Naive thymus-derived CD4-positive, alpha-beta T cell (primary cell): ENCODE measurements at places on chromosomes 6 and 20. TPM values are rescaled to one million over a fixed set of nuclear protein-coding genes. Genes with fewer than 3 reads are reported as not detected.

The ZNF343 gene
- total RNA-seq, result 7.5 TPM

The PRKN gene
- 8.7 TPM for total RNA-seq

The RBPJL gene
- not detected for total RNA-seq

The SMLR1 gene
- total RNA-seq, result not detected

The MLIP gene
- total RNA-seq, result not detected

DNA sequence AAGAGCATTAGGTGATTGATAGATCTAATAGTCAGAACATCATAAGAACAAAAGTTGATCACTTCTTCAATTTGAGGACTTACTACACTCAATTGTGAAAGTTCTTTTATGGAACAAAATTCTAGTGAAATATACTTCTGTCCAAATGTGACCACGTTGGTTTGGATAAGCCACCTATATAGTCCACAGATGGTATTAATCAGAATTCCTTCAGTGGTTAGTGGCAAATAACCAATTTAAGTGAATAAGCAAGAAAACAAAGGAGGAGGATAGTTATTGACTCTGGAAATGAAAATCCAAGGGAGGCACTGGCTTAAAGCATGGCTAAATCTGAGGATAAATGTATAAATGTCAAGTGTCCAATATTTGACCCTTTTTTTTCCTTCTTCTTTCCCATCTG is 268.5 kb upstream of the MARCKS start:
- no peak for DNase-seq

DNA sequence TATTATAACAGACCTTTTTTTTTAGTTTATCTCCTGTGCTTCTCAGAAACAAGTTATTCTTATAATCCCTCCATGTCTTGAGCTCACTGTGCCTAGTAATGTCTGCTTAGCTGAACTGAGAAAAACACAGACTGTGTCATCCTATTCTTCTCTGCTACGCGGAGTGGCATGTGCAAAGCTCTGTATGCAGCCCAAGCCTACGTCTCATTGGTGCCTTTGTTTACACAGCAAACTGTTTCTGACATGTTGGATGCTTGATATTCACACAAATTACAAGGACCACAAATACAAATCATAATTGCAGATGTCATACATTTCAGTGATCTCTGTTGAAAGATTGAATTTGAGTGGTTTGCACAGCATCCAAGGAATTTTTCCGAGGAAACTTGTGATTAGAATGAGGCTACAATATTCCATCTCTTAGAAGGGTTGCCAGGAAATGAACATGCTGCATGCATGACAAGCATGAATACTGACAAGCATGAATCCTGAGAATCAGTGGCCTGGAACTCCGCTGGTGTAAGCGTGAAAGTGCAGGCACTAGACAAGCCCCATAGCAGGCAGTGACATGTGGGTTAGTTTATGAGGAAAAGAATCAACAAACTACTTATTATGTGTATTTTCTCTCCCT is 128.4 kb upstream of the SGK1 start:
- no peak for DNase-seq

GRCh38 chr20:41249411-41250281 is 67.9 kb downstream of the ZHX3 start:
- DNase-seq, result no peak

DNA sequence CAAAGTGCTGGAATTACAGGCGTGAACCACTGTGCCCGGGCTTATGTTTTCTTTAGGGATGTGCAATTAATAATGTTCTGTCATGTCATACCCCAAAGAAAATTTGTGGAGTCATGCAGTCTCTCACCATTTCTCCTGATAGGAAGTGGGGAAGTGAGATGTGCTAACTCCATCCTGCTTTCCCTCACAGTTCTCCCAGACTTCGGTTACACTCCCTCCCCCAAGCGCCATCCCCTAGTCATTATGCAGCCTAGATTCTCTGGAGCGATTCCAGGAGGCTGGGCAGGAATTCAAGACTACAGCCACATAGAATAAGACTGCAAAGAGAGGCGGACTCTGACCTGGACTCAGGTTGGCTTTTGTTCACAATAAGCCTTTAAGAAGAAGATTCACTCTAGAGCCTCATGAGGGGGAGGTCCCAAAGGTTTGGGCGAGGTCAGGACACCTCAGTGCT is 271.4 kb downstream of the ALDH8A1 start:
- DNase-seq, result no peak

DNA sequence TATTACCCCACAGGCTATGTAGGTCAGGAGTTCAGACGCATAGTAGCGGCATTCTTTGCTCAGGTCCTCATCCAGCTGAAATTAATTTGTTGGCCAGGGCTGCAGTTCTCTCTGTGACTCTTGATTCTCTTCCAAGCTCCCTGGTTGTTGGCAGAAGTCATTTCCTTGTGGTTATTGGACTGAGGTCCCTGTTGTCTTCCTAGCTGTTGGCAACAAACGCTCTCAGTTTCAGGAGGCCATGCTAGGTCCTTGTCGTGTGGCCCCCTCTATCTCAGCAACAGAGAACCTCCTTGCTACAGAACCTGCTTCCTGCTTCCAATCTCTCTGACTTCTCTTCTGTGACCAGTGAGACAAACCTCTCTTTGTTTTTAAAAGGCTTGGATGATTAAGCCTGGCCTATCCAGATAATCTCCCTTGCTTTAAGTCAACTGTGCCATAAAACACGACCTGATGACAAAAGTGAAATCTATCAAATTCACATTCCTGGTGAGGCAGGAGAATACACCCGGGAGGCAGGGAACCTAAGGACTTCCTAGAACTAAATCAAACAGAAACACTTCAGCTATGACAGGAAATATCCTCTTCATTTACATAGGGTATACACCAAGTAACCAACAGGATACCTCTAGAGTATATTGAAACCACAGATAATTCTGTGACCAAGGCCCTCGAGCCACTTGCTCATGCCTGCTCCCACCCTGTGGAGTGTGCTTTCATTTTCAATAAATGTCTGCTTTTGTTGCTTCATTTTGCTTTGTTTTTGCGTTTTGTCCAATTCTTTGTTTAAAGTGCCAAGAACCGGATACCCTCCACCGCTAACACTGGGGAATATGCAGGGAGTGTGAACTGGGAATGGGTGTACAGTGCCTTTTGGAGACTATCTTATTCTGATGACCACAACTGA is 196.0 kb downstream of the BTBD3 start:
- no peak for DNase-seq

- DNase-seq, result no peak
Measured at GRCh38 chr6:149701714-149702113, 16.2 kb downstream of the LATS1 start.

DNA sequence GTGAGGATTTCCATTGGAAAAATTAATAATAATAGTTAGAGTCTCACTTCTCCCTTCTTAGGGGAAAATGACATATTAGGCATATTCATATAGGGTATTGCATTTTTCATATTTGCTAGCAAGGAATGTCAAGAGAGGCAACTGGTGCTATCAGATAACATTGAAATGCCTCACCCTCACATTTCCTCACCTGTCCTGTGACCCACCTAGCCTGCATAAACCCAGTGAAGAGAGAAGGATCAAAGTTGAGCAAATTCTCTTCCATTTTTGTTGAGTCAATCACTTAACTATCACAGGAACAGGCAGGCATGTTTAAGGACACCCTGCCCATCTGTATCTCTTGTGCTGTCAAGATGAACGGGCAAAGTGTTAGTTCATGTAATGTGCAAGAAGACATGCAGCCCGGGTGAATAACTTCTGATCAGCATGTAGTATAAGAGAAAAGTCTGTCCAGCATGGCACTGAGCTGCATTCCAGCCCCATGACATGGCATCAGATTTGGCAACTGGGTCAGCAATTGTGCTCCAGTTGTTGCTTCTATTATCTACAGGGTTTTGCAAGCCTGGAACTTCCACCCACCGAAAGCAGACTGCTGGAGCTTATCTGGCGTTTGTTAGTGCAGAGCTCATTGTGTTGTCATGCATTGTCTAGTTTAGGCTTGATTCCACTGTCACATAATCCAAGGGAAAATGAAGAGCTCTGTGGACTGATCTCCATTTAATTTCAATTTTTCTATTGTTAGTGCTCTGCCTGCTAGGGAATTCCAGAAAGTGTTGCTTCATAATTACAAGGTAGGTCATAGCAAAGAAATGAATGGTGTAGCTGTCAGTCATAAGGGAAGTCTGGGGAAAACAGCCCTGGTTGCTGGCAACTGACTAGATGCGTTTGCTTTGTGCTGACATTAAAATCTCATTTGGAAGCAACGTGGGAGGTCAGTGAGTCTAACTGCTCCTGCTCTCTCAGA is 138.4 kb upstream of the TNFAIP3 start:
- no peak for DNase-seq

- DNase-seq, result no peak
Measured at GRCh38 chr6:145485288-145485687, 250.0 kb downstream of the EPM2A start.

- no peak for DNase-seq
Measured at GRCh38 chr6:35024551-35025054, 116.5 kb downstream of the TCP11 start.

DNA sequence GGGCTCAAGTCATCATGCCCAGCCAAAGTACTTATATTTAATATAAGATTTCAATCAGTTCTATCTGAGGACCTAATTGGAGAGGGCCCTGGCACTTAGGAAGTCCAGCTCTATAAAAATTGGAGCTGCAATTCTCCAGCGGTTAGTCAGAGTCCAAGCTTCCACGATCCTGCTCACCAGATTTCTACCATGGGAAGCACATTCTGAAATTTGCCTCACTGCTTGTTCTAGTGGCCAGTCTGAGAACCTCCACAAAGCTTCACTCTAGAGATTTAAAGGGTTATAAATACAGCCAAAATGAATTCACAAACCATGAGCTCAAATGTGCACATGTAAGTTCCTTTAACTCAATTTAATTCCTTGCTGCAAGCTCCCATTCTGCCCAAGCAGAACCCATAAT is 33.5 kb downstream of the PNLDC1 start:
- DNase-seq, result no peak

DNA sequence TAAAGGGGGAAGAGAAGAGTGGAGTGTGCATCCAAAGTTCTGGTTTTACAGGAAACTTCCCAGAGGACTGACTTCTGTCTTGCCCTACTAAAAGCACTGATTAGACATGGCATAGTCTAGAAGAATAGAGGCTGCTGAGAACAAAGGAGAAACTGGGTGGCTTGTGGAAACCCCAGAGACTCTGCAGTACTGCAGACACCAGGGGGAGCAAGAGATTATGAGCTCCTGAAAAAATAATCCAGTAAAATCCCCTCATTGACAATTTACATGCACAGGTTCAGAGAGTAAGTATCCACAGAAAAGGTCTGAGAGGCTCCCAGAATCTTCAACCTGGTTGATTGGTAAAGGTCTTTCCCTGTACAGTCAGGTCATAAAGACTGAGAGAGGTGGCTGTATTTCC is 48.7 kb upstream of the CLVS2 start:
- no peak for DNase-seq

DNA sequence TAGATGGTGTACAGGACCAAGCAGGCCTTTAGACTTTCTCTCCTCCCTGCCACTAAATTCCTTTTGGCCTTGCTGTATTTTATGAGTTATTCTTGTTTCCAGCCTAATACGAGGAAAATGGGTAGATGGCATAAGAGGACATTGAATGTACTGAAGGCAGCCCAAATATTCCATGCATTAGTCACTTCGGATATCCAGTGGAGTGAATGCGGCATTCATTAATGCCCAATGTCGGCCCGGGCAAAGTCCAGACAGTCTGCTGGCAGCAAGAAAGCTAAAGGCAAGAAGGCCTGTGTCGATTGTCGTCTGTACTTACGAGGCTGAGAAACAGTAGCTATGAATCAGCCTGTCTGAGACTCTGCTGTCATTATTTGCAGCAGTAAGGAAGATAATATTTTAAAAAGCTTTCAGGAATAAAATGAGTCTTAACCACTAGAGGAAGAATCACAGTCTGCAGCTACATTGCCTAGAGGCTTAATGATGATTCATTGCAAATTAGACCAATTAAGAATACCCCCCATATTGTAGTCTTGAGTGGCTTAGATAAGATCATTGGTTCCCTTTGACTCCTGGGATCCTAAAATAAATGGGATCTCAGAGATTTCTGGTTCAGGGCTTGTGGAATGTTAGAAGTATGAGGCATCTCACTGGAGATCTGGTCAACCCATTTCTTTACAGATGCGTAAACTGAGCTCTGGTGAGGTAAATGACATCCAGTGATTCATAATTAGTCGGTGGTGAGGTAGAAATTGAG is 534.1 kb upstream of the JAG1 start:
- no peak for DNase-seq

DNA sequence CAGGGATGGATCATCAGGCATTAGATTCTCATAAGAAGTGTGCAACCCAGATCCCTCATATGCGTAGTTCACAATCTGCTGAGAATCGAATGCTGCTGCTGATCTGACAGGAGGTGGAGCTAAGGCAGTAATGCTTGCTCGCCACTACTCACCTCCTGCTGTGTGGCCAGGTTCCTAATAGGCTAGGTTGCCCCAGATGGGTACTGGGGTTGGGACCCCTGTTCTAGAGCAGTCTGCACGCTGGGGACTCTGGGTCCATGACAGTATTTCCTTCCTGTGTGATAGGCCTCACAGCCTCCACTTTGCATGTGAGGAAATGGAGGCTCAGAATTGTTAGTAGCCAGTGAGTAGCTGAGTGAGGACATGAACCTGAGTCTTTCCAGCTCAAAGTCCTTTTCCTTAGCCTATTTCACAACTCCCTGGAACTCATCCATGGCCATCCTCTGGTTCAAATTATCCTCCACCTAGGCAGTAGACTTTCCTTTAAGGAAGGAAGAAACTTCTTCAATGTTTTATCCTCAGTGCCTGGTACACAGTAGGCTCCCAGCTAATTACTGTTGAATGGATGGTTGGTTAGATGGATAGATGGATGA is 117.2 kb downstream of the SYCP2 start:
- DNase-seq, result no peak
